ENCODE measurements at places on chromosomes 4 and X.

GRCh38 chr4:11120435-11120834 is 308.3 kb downstream of the HS3ST1 start:
- no peak for DNase-seq

DNA sequence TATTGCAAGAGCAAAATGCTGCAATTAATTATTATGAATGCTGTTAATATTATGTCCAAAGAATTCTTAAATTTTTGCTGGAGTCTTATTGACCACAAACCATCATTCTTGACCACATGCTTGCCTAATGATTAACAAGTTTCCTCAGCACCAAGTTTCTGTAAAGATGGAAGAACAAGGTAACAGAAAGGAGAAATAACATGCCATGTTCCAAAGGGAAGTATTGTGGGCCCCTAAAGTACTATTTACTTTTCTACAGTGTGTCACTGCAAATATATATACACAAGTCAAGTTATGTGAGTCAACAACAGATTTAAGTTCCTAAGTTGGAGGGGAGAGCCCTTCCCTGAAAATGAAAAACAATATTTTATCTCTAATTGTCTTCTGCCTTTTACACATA is 20.6 kb downstream of the FAM47E start:
- DNase-seq, result no peak

- no peak for DNase-seq
These were observed 81.2 kb upstream of the KCNIP4 start for GRCh38 chr4:22029803-22030202.

DNA sequence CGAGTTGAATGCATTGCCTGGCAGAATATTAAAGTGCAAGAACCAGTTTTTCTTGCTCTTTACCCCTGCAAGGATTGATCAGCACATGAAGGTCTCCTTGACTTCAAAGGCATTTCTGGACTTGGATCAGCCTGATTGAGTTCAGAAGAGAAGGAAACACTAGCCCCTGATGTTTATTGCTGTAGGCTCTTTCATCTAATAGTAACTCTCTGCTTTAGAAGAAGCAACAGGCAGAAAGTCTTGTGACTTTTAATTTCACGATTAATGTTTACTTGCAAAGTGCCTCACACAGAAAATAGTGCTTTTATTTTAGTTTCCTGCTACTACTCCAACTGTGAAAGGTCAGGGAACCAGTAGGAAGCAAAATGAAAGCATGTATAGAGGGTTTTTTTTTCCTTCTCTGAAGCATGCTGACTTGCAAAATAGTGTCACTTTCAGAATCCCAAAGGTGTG is 69.1 kb downstream of the PCDH7 start:
- DNase-seq, result no peak

DNA sequence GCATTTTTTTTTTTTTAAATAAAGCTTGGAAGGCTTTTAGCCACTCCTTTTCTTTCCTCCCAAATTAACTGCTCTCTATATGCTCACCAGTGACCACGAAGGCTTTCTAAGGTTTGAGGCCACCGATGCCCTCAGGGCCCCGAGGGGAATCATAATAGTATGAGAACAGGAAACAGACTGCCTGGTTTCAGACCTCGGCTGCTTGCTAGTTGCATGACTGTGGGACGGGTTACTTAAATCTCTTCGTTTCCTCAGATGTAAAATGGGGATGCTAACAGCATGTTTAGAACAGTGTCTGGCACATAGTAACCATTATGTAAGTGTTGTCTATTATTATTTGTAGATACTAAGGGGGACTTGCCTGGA is 3.6 kb downstream of the LINC00632 start:
- DNase-seq, result no peak

GRCh38 chr4:26889356-26889755 is 28.7 kb downstream of the STIM2 start:
- no peak for DNase-seq

GRCh38 chr4:104938624-104939023 is 208.1 kb upstream of the TET2 start:
- no peak for DNase-seq

DNA sequence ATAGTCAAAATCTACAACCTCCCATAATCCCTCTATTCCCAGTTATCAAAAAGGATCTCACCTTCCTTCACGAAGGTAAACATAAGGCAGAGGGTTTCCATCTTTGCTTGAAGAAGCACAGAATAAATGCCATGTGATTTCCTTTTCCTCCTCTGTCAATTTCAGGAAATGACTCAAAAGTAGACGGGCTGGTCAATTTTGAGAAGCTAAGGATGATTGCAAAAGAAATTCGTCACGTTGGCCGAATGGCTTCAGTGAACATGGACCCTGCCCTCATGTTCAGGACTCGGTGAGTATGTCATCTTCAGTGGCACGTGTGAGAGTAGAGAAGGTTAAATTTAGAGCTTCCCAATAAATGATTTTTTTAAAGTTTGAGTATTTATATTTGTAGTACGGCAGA is 240.2 kb downstream of the RAPGEF2 start:
- DNase-seq, result no peak

DNA sequence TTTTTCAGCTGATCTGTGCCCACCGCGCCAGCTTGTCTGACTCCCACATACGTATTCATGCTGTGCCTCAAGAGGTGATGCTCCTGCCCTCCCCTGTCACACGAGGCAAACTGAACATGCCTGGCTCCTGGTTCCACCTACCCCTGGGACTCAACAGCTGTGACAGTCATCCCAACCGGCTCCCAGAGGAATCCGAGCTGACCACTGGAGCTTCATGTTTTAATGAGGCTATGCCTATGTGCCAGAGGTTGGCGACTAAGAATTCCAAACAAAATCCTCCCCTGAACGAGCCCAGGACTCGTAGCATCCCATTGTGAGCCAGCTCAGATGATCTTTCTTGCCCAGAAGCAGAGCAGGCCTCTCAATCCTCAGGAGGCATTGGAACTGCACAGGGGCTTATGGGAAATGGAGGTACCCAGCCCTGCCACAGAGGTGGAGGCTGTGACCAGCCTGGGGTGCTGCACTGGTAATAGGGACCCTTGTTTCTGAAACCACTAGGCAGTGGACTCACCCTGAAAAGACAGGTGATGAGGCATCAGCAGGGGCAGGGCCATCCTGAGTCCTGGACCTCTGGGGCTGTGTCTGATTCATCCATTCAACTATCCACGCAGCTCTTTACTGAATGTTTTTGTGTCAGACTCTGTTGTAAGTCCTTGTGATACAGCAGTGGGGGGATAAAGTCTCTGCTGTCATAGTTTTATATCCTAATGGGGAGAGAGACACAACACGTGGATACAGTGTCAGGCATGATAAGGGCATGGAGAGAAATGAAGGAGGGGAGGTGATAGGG is 325.0 kb downstream of the EVC2 start:
- DNase-seq, result no peak

DNA sequence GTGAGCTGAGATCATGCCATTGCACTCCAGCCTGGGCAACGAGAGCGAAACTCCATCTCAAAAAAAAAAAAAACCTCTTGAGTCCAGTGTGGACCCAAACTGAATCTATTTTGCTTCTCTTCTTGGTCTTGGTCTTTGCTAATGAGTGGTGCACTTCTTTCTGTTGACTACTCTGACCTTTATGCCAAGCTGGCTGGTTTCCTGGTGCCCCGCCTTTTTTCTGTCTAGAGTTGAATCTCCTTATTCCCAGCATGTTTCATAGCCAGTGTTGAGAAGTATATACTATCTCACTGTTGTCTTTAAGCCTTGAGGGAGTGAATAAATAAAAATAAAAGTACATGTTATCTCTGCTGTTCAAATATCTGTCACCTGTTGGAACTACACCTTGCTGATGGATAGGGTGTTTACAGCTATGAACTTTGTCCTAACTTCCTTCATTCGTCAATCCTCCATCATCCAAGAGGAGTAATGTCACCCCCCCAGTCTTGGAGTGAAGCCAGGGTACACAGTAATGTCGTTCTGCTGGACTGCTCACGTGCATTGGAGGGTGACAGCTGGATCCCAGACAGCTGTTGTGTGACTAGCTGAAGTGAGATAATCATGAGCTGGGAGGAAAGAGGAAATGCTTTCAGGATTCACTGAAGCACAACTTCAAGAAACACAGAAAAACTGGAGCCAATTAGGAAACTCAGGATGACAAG is 99.3 kb upstream of the PRKG2 start:
- DNase-seq, result no peak

DNA sequence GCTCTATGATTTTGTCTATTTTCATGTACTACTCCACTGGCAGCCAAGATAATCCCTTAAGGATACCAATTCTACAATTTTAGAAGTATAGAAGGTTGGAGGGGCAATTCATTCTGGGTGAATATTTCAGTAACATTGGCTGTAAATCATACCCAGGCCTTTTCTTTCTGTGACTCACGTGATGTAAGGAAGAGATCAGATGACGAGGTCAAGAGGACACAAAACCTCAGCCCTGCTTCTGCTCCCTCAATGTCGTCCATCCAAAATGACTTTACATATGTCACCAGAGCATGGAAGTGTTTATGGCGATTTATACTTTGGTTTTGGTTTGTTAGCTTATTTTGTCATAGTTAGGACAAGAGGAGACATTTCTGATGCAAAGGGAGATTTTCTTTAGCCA is 70.7 kb upstream of the SLC4A4 start:
- DNase-seq, result no peak
